ENCODE measurements at places on chromosomes 4 and X.

- DNase-seq: no peak
- H3K4me1 ChIP-seq: no peaks in the 10 kb centered on the region
- H3K4me3 ChIP-seq: no peak overlapping the region
- no peaks in the 10 kb centered on the region for H3K27me3 ChIP-seq
- peaks cover 32% of the 10 kb centered on the region for H3K36me3 ChIP-seq
Measured at GRCh38 chr4:79977131-79977840, 95.7 kb downstream of the ANTXR2 start.

- peaks cover 17% of the 10 kb centered on the region for H3K4me1 ChIP-seq
- peaks cover 14% of the 10 kb centered on the region for H3K36me3 ChIP-seq
- peak overlapping the region; percentile 42 for H3K27ac ChIP-seq
- peak overlapping the region; percentile 10 for H3K4me3 ChIP-seq
- DNase-seq: no peak
Measured at GRCh38 chr4:80017125-80017854, 55.7 kb downstream of the ANTXR2 start.

- H3K27ac ChIP-seq: no peak overlapping the region
- H3K4me1 ChIP-seq: no peaks in the 10 kb centered on the region
- no peak for DNase-seq
- no peak overlapping the region for H3K4me3 ChIP-seq
- no peaks in the 10 kb centered on the region for H3K36me3 ChIP-seq
- H3K27me3 ChIP-seq: no peaks in the 10 kb centered on the region
Measured at GRCh38 chrX:73127700-73128241, 48.5 kb upstream of the PABPC1L2A start.

DNA sequence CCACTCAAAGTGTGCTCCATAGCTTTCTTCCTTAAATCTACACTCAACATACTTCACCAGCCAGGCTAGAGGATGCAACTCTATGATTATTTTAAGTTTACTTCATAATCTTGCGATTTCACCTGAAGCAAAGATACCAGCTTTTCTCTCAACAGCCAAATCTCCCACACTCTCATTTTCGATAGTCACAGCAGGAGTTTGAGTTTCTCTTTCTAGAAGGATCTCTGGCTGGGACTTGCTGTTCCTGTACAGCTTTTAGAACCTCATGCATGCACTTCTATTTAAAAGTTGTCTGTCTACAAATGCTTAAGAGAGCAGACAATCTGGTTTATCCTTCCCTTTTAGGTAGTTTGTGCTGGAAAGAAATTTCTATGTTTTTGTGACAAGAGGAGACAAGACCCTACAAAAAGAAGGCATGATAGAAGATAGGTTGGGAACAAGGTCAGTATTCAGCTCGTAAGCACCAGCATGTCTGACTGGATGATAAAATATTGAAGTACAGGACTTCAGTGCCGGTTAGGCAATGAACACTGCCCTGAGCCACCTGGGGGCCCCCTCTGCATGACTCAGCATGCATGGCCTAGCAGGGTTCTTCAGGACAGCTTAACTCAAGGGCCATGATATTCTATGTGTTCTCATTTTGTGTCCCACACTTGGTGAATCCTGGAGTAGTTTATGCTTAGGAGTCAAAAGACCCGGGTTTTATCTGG is 65.6 kb downstream of the ATXN3L start:
- H3K27ac ChIP-seq: no peak overlapping the region
- DNase-seq: no peak
- H3K4me1 ChIP-seq: no peaks in the 10 kb centered on the region

Data from effector memory CD4-positive, alpha-beta T cell (primary cell).